ENCODE measurements at places on chromosomes 6 and 20.
A peak's percentile ranks its signal among the peaks of the same experiment; 100 is the strongest.

GRCh38 chr6:133254552-133255228, 13.5 kb downstream of the EYA4 start:
- no peak for DNase-seq

GRCh38 chr6:89033461-89033860, 47.1 kb upstream of the PNRC1 start:
- no peak for DNase-seq

GRCh38 chr6:100658486-100658885, 193.8 kb upstream of the SIM1 start:
- DNase-seq, result no peak

GRCh38 chr6:143884216-143884900, 20.1 kb downstream of the ZC2HC1B start:
- DNase-seq, result no peak

DNA sequence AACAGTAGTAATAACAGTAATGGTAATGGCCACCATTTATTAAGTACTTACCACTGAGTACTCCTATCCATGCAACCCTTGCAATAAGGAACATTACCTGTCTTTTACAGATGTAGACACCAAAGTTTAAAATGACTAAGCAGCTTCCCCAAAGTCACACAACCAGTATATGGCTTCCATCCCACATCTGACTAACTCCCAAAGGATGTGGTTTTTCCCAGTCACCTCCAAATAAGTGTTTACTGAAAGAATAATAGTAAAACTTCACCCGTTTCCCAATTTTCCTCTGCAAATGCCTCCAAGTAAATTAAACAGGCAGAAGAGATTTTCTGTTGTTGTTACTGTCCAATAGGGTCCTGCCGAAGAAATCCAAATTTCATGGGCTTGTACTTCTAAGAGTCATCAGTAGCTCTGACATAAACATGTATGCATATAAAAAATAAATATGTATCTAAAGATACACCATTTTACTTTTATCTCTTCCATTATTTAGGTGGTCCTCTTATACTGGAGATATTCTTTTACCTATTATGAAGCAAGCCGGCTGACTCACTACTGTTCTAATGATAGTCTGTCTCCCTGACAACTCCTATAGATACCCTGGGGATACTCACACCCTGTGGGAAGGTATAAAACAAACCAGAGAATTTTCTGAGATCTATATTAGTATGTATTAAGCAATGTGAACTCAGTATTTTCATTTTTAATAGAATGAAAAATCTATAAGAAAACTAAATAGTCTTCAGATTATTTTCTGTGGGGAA, 77.9 kb upstream of the ID4 start:
- no peak for DNase-seq

GRCh38 chr20:18624948-18625347, 37.1 kb downstream of the DTD1 start:
- no peak for DNase-seq

- no peak for DNase-seq
Measured at GRCh38 chr6:52942221-52942620, 32.7 kb upstream of the GSTA3 start.

- DNase-seq, result no peak
Measured at GRCh38 chr6:27651371-27651732, 178.4 kb upstream of the ZNF184 start.

DNA sequence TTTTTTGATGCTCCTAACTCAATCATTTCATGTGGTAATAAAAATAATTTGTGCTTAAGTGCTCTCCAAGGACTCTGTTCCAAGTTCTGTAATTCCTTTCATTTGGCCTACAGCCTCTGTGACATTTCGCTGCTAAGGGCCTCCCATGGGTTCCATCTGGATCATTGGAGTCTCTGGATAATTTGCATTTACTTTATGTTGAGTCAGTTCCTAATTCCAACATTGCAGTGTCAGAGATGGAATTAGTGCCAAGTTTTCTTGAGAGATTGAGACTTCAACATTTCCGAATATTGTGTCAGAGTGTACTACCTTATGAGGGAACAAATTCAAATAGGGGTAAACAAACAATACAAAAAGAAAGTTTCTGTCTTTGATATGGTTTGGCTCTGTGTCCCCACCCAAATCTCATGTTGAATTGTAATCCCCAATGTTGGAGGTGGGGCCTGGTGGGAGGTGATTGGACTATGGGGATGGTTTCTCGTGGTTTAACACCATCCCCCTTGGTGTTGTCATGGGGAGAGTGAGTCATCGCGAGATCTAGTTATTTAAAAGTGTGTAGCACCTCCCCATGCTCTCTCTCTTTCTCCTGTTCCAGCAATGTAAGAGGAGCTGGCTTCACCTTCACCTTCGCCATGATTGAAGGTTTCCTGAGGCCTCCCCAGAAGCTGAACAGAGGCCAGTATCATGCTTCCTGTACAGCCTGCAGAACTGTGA, 244.1 kb upstream of the TBX18 start:
- DNase-seq, result no peak

DNA sequence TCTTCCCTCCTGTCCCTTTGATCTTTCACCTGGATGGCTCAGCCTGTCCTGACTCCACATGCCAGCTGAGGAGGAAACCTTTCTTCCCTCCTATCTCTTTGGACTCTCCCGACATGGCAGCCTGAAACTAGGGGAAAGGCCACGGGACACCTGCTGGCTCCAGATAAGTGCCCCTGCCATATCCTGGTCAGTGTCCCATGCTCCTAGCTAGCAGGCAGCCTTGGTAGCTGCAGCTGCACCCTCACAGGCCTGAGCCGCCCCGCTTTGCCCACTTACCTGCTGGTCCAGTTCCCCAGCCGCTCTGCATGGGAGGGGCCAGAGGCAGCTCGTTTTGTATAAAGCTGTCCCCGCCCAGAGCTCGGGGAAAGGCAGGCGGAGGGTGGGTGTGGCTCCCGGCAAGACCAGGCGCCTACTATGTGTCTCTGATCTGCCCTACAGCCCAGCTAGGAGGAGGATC, 7.4 kb upstream of the SLC52A3 start:
- no peak for DNase-seq

DNA sequence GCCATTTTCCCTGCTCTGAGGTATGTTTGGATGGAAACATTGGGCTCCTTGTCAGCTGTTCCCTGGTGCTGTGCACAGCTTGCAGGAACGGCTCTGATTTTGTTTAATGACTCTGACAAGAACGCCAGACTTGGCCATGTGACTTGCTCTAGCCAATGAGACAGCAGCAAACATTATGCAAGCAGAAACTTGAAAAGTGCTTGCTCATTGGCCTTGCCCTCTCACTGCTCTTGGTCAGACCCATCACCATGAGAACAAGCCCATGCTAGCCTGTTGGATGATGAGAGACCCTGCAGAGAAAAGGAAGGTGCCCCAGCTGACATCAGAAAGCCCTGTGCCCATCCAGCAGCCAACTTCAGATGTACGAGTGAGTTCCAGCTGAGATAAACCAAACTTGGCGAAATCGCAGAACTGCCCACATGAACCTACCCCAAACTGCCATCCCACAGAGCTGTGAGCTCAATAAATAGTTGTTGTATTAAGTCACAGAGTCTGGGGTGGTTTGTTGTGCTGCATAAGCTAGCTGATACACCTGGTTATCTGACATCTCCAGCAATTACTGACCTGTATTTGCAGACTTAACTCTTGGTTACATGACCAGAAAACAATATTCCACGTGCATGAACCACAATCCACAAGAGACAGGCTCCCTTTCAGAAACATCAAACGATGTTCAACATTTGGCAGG, 96.9 kb downstream of the JPH2 start:
- peak; percentile 29 for DNase-seq

GRCh38 chr6:150485161-150485958, 114.3 kb upstream of the PLEKHG1 start:
- no peak for DNase-seq

GRCh38 chr20:21557241-21558020, 43.6 kb upstream of the NKX2-2 start:
- DNase-seq, result peak; percentile 48

GRCh38 chr20:37904008-37904642, 1.2 kb downstream of the VSTM2L start:
- DNase-seq, result no peak

- no peak for DNase-seq
Measured at GRCh38 chr6:8993111-8993510, 557.8 kb upstream of the SLC35B3 start.

DNA sequence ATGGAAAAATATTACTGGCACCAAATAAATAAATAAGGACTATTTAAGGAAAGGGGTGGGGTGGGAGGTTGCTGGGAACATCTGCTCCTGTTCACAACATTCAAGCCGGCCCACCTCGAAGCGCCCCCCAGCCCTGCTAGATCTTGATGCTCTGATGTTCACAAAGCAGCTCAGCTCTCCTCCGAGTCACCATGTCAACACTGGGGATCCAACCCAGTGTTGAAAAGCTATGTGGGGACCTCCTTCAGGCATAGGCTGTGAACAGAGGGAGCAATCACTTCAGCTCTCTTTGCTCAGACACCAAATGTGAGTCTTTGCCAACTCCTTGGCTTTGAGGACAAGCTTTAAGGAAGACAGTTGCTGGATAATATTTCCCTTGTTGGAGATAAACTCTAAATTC, 176.8 kb upstream of the NT5E start:
- DNase-seq, result no peak

- DNase-seq, result no peak
Measured at GRCh38 chr20:25071734-25072133, 10.2 kb downstream of the VSX1 start.

DNA sequence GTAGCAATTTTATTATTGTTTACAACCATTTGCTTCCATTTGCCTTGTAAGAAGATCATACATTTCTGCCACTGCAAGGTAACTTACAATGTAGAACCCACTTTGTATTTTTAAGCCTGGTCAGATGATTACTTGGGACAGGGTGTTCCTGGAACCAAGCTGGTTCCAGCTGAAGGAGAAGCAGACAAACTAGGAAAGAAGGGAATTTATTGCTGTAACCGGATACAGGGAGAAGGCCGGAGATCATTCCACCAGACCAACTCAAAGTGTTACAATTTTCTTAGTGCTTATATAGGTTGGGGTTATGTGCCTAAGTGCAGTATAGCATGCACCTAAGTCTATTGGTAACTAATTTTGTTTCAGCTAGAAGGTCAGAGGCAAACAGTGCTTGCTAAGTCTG, 104.4 kb downstream of the MANEA start:
- no peak for DNase-seq

- no peak for DNase-seq
Measured at GRCh38 chr6:42105156-42105648, 37.2 kb downstream of the C6orf132 start.

- no peak for DNase-seq
Measured at GRCh38 chr6:113352029-113352801, 504.9 kb upstream of the MARCKS start.

- no peak for DNase-seq
Measured at GRCh38 chr20:29742699-29743100, 1514.8 kb upstream of the DEFB115 start.

GRCh38 chr6:130182466-130182865, 40.3 kb downstream of the SAMD3 start:
- DNase-seq, result no peak

- DNase-seq, result no peak
Measured at GRCh38 chr6:71482742-71483141, 194.1 kb downstream of the OGFRL1 start.

GRCh38 chr6:90458353-90459224, 128.3 kb downstream of the MAP3K7 start:
- peak; percentile 91 for DNase-seq

DNA sequence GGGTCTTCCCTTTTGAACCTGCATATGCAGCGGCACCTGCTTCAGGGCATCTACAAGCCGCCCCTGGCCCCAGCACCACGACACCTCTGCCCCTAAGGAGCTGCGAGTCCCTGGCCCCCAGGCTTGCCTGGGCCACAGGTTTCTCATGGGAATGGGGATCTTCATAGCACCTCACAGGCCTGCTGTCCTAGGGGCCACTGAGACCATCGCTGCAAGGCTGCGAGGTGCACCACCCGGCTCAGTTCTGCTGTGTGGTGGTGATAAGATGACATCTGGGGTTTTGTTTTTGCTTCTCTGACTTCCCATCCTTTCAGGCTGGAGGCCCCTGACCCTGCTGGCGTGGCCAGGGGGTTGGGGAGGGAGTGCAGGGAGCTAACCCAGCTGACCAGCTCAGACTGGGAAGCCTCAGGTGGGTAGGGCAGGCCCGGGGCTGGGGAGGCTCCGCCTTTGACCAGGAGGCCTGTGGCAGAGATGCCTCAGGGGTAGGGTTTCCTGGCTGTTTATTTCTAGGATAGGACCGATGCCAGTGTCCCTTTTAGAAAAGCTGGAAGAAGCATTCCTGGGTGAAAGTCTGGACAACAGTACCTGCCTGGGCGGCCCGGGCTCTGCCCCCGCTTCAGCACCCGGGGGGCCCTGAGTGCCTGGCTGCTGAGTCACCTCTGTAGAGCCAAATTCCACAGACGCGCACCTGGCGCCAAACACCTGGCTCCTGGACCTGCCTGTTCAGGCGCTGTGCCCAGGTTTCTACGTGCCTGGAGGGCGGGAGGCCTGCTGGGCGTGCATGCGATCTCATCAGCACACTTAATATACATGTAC, 264.7 kb downstream of the DLL1 start:
- no peak for DNase-seq

GRCh38 chr20:4956200-4956810, 45.0 kb downstream of the SLC23A2 start:
- no peak for DNase-seq

- no peak for DNase-seq
Measured at GRCh38 chr6:47103931-47104330, 61.8 kb upstream of the ADGRF1 start.

DNA sequence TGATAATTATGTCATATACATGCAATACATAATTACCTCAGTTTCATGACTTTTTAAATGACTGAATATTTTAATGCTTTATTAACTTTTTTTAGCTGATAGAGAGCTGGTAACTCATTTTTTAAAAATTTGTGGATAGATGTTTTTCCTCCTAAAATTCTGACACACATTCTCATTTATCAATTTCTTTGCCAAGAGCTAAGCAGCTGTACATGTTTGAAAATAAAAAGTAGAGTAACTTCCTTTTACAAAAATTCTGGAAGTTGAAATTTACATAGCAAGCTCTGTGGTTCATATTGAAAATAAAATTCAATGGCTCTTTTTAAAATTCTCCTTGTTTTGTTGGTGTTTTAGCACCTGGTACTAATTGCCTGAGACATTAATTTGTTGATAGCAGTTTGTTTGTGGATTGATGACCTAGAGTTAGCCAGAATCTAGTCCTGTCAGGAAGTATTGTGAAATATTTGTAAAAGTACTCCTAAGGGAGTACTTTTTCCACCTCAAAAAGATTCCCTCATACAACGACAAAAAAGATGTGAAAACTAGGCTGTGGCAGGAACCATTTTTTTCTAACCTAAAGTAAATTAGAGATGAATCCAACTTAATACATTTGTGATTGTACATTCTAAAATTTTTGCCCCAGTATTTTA, 621.8 kb downstream of the BCKDHB start:
- DNase-seq, result no peak

- no peak for DNase-seq
Measured at GRCh38 chr6:150302520-150303176, 66.2 kb upstream of the IYD start.

DNA sequence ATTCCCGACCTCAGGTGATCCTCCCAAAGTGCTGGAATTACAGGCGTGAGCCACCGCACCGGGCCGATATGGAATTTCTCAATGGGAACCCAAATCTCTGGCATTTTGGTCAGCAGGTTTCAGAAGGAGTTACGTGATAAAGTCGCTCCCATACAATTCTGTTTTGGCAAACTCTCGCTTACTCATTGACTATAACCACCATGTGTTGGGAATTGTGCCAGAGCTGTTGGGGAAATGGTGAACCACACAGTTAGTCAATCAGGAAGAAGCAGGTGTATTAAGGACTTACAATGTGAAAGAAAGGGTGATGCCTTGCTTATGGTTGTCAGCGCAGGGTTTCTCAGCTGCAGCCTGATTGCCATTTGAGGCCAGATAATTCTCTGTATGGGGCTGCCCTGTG, 410.5 kb downstream of the QKI start:
- DNase-seq, result no peak
